Foreskin fibroblast (primary cell): ENCODE measurements at places on chromosomes 11 and 22.

- DNase-seq, result no peak
Measured at GRCh38 chr22:19957445-19957844, 15.8 kb upstream of the TXNRD2 start.

DNA sequence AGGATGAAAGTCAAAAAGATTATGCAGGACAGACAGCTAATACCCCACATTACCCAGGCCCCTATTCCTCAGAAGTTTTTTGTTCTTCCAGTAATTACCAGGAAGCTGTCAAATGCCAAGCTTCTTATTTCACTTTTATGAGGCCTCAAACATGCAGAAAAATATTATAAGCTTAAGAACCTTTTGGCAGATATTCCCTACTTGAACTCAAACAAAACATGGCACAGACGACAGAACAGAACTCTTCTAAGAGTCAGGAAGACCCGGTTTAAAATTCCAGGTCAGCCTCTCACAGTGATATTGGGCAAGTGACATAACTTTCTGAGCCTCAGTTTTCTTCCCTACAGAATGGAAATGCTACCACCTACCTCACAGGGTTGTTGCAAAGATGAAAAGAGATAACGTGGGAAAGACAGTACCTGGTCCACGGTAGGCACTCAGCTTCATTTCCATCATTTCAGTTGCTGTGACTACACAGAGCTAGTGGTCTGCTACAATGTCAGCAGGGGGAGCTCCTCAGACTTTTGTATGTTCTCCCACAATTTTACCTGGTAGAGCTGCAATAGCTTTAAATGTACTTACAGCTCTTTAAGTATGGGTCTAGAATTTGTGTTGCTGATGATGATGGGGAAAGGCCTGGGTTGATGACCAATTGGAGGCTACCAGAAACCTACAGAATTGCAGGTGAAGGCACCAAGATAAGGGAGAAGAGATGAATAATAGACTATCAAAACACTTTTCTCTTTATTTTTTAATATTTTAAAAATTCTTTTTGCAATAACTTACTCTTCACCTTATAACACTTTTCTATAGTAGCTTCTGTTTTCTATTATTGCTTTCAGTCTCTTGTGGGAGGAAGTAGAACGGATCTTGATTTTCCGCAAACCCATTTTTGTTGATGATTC is 98.3 kb upstream of the CHRM4 start:
- peak; percentile 65 for DNase-seq

DNA sequence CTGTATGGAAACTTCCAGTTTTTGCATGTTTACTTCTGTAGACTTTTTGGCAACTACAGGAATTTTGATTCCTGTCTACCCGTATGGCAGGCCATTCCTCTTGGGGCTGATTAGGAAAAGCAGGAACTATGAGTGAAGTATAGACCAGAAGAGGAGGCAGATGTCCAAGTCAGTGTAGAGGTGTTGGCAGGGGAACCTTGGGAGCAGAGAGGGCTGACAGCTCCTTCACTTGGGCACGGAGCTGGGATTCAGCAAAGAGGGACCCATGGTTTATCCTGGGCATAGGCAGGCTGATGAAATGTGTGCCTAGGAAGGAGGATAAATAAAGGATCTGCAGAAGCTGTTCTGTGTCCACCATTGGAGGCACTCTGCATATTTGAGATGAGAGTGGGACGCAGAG is 33.1 kb downstream of the TREH start:
- no peak for DNase-seq

GRCh38 chr11:16030664-16031063 is 325.7 kb downstream of the SOX6 start:
- no peak for DNase-seq

DNA sequence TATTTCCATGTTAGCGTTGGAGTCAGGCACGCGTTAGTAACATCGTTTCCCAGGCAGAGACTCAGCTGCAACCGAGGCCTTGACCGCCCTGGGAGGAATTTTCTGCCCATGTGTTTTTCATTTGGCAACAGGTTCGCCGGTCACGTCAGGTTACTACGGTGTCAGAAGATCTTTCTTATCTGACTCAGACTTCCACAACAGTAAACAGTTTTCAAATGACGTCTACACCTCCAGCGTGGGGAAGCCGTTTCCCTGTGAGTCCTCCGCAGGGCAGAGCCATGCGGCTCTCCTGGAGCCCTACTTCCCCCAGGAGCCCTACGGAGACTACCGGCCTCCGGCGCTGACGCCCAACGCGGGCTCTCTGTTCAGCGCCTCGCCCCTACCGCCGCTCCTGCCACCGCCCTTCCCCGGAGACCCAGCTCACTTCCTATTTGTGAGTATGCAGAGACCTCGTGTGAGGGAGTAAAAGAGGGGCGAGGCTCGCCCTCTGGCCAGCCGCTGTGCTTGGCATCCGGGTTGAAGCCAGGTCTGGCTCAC is 14.3 kb upstream of the POU2AF3 start:
- DNase-seq, result no peak

DNA sequence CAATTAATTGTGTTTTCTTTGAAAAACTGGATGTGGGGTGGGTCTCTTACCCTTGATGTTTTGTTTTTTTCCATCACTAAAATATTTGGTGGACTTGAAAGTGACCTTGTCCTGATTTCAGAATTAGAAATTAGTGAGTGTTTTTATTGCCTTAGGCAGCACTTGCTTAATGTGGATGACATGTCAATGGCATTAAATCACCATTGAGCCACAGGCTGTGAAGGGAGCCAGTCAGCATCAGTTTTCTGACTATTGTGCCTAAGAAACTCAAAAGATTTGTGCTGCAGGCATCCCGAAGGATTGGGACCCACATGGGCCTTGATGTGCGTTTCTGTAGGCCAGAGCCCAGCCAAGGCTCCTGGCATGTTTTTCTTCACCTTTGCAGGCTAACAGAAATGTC is 53.8 kb downstream of the SWAP70 start:
- DNase-seq, result no peak

- DNase-seq, result peak; percentile 36
Measured at GRCh38 chr11:69699213-69699612, 4.6 kb downstream of the FGF19 start.
